C1 segment of cervical spinal cord (tissue), 14 donors: ENCODE measurements at places on chromosomes 16 and 17.

- no peak for DNase-seq
Observed at GRCh38 chr17:1001640-1002411, 4.9 kb downstream of the TIMM22 start.

- no peak for DNase-seq
Observed at GRCh38 chr17:14061666-14062560, 7.4 kb upstream of the COX10 start.

DNA sequence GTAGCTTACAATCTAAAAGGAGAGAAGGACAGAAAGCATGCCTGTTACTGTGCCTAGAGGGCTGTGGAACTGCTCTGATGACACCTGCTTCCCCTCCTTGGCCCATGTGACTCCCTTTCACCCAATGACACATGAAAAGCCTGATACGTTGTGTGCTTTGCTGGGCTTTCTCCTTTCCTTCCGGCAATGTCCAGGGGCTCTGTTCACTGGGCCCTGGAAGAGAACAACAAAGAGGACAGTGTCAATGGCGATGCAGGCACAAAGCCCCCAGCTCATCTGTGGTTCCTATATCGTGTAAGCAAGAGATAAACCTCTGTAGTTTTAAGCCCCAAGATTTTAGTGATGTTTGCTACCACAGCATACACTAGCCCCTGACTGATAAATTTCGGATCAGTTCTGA lies 306.1 kb downstream of the ABCC12 start:
- no peak for DNase-seq

DNA sequence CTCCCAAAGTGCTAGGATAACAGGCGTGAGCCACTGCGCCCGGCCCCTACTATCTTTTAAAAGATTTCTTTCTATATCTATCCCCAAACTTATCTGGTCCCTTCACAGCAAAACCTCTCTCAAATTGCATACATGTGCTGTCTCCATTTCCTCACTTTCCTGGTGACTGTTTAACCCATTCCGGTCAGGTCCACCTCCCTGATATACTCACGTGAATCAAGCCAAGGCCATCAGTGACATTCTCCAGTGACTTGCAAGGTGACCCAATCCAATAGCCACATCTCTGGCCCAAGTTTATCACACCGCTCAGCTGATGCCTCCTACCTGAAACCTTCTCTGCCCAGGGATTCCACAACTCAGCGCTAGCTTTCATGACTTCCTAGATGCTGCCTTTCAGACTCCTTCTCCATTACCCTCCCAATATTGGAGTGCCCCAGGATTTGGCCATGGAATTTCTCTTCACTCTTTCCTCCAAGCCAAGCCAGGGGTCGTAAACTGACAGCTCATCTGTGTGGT lies 1.4 kb upstream of the CTCF start:
- DNase-seq: no peak

GRCh38 chr17:27529230-27529796 lies 73.1 kb downstream of the KSR1 start:
- no peak for DNase-seq

GRCh38 chr17:74454197-74455024 lies 12.0 kb upstream of the CD300A start:
- peak; percentile 78 for DNase-seq

DNA sequence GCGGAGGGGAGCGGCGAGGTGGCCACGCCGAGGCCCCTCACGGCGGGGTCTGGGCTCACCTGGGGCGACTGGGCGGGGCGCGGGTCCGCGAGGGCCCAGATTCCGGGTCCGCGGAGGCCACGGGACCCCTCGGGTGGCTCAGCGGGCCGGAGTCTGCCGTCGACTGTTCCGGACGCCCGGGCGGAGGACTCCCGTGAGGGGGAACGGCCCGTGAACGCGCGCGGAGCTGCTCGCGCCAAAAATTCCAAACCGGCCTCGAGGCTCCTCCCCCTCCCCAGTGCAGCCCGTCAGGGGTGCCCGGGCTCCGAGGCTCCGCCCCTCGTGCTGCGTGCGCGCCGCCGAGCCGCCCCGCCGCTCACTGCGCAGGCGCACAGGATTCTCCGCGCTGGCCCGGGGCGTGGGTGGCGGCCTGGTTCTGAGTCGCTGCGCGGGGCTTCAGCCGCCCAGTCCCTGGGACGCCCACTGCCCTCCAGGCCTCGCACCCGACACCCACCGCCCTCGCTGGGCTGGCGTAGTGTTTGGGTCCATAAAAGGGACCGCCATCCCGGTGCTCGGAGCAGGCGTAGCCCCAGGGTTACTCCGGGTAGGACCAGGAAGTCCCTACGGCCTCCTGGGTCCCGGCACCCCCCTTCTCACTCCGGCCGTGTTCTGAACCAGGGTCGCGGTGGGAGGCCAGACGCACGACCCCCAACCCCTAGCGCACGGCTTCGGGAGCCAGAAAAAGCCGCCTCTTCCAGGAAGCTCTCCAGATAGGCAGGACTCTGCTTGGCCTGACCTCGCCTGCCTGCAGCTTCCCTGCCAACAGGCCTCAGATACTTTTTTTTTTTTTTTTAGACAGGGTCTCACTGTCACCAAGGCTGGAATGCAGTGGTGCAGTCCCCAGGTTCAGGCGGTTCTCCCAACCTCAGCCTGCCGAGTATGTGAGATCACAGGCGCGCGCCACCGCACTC lies at the start of gene PKMYT1:
Gene PKMYT1 (minus strand): TSS at position 220 of the 950 bp plus-strand sequence. CDS start 789 bp downstream, outside the sequence.
- peak; percentile 83 for DNase-seq

DNA sequence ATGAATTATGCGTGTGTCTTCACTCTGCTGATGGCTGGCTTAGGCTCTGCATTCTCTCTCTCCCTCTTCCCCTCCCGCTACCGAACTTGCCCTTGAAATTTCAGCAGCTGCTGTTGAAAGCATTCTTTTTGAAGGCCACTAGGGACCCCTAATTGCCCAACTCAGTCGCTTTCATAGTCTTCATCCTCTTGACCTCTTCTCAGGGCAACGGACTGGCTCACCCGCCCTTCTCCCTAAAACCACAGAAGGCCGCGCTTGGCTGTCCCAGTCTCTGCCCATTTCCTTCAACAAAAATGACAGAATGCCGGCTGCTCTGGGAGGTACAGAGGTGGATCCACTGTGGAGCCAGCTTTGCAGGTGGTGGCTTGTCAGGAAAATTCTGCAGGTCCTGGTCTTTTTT lies 21.0 kb upstream of the FMNL1 start:
- DNase-seq: no peak

DNA sequence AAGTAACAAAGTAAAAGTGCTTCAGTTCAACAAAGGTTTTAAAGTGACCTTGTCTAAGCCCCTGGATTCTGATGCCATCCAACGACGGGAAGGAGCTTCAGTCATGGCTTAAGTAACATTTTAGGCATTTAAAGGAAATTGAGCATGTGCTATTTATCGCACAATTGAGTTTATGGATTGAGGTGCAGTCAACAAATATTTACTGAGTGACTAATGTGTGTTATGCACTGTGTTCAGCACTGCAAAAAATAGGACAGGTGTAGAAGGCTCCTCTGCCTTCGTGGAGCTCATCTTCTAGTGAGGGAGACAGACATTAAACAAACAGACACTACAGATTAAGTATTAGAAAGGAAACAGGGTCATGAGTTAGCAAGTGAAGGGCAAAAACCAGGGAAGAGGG lies 12.5 kb downstream of the TMIGD1 start:
- no peak for DNase-seq
